Upper lobe of left lung (tissue), 6 donors: ENCODE measurements at places on chromosomes 1 and 21. TPM values are rescaled to one million over a fixed set of nuclear protein-coding genes. Genes with fewer than 3 reads are reported as not detected.
A peak's percentile ranks its signal among the peaks of the same experiment; 100 is the strongest.

- no peaks in the 10 kb centered on the region for H3K27me3 ChIP-seq
- no peaks in the 10 kb centered on the region for H3K4me1 ChIP-seq
- no peak overlapping the region for H3K4me3 ChIP-seq
- H3K36me3 ChIP-seq, result no peaks in the 10 kb centered on the region
- no peak overlapping the region for H3K27ac ChIP-seq
These were observed 396.8 kb downstream of the FAM72C start for GRCh38 chr1:143574891-143575520.

DNA sequence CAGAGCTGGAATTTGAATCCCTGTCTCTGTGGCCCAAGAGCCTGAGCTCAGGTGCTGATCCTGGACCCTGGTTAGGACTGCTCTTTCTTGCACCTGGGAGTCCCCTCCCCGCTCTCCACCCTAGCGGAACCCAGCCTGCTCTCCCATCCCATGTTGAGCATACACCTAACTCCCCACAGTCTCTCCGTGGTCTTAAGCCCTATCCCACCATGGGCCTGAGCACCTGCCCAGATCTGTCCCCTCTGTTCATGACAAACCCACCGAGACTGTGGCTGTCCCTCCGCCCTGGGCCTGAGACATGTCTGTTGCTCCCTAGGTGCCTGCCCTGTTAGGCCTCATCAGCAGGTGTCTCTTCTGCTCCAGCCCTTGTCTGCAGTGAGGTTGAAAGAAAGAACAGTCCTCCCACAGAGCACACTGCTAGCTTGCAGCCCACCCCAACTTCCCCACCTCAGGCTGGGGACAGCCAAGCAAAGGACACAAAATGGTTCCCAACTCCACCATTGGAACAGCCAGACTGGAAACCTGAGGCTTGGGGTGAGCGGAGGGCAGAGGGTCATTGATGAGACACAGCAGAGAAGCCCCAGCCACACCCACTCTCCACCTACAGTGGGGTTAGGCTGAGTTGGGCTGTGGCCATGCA is 118.5 kb downstream of the MATN1 start:
- no peak overlapping the region for H3K27ac ChIP-seq
- no peaks in the 10 kb centered on the region for H3K4me1 ChIP-seq
- H3K36me3 ChIP-seq, result no peaks in the 10 kb centered on the region

GRCh38 chr1:157137408-157138219 is 581 bp downstream of the ETV3 start:
- peak overlapping the region; percentile 99 for H3K4me3 ChIP-seq
- peaks cover 22% of the 10 kb centered on the region for H3K36me3 ChIP-seq
- H3K4me1 ChIP-seq, result peaks cover 28% of the 10 kb centered on the region
- peak overlapping the region; percentile 98 for H3K27ac ChIP-seq

- no peaks in the 10 kb centered on the region for H3K27me3 ChIP-seq
- H3K36me3 ChIP-seq, result no peaks in the 10 kb centered on the region
- DNase-seq, result no peak
- H3K27ac ChIP-seq, result no peak overlapping the region
- no peak overlapping the region for H3K4me3 ChIP-seq
These were observed 50.6 kb upstream of the ANGPTL1 start for GRCh38 chr1:178921499-178921898.

DNA sequence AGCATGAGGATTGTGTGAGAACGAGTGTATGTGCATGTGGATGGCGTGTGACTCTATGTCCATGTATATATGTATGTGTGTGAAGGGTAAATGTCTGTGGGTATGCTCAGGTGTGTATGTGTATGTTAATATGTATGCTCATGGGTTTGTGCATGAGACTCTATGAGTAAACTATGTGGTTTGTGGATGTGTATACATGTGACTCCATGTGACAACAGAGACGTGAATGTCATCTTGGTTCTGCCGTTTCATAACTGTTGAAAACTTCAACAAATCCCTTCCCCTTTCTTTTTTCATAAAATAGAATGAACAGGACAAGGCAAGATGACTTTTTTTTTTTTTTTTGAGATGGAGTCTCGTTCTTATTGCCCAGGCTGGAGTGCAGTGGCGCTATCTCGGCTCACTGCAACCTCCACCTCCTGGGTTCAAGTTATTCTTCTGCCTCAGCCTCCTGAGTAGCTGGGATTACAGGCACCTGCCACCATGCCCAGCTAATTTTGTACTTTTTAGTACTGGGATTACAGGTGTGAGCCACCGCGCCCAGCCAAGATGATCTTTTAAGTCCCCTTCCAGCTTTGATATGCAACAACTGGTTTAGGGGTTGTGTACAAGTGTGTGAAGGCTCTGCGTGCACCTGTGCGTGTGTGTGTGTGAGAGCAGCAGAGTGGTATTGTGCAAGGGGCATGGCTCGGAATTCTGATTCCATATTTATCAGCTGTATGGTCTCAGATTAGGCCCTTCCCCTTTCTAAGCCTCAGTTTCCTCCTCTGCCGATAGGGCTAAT is 106.3 kb downstream of the EBNA1BP2 start:
- H3K4me1 ChIP-seq, result peaks cover 8% of the 10 kb centered on the region
- H3K27me3 ChIP-seq, result peaks cover 8% of the 10 kb centered on the region
- H3K36me3 ChIP-seq, result no peaks in the 10 kb centered on the region
- no peak for DNase-seq
- no peak overlapping the region for H3K27ac ChIP-seq
- H3K4me3 ChIP-seq, result no peak overlapping the region

- no peak overlapping the region for H3K27ac ChIP-seq
- no peak overlapping the region for H3K4me3 ChIP-seq
- no peak for DNase-seq
- H3K36me3 ChIP-seq, result no peaks in the 10 kb centered on the region
- no peaks in the 10 kb centered on the region for H3K4me1 ChIP-seq
- no peaks in the 10 kb centered on the region for H3K27me3 ChIP-seq
These were observed 46.2 kb downstream of the ZNF648 start for GRCh38 chr1:182015360-182015759.

GRCh38 chr21:29640080-29640508 is 299.7 kb downstream of the GRIK1 start:
- no peaks in the 10 kb centered on the region for H3K4me1 ChIP-seq
- DNase-seq, result no peak
- H3K4me3 ChIP-seq, result no peak overlapping the region
- H3K27me3 ChIP-seq, result no peaks in the 10 kb centered on the region

- peaks cover 34% of the 10 kb centered on the region for H3K36me3 ChIP-seq
- H3K27me3 ChIP-seq, result no peaks in the 10 kb centered on the region
- DNase-seq, result no peak
- no peak overlapping the region for H3K4me3 ChIP-seq
- peaks cover 24% of the 10 kb centered on the region for H3K4me1 ChIP-seq
- peak overlapping the region; percentile 61 for H3K27ac ChIP-seq
These were observed 10.3 kb upstream of the COL8A2 start for GRCh38 chr1:36135330-36135667.

GRCh38 chr1:91537281-91537986 is 36.8 kb downstream of the CDC7 start:
- H3K27me3 ChIP-seq, result no peaks in the 10 kb centered on the region
- no peak overlapping the region for H3K4me3 ChIP-seq
- no peaks in the 10 kb centered on the region for H3K36me3 ChIP-seq
- H3K4me1 ChIP-seq, result peaks cover 13% of the 10 kb centered on the region

DNA sequence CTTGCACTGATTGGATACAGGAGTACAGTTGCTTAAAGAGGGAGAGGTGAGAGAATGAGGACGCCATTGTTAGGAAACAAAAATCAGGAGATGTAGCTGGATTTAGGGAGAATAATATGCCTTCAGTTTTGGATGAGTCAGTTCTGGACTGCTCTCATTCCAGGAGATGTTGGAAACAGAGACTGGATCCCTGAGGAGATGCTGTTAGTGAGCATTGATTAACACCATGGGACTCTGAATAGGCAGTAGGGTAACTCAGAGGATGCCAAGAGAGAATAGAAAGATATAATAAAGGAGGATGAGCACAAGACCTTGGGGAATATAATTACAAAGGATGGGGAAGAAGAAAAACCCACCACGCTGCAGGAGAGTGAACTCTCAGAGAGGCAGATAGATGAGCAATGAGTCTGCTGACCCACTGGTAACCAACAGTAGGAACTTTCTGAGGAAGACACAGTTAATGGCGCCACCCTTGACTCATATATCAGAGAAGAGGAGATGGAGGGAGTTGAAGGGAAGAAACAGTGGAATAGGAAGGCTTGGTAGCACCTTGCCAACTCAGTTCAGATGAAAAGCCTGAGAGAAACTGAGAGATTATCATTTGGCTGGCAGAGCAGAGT is 10.5 kb downstream of the KCNJ15 start:
- H3K36me3 ChIP-seq, result no peaks in the 10 kb centered on the region
- no peak overlapping the region for H3K4me3 ChIP-seq
- H3K4me1 ChIP-seq, result peaks cover 35% of the 10 kb centered on the region

GRCh38 chr1:151485685-151486255 is 25.4 kb upstream of the CGN start:
- H3K27me3 ChIP-seq, result no peaks in the 10 kb centered on the region
- no peak overlapping the region for H3K27ac ChIP-seq
- no peak overlapping the region for H3K4me3 ChIP-seq
- DNase-seq, result no peak
- no peaks in the 10 kb centered on the region for H3K36me3 ChIP-seq

PRAMEF18 gene
- not detected for total RNA-seq

LCE3E gene
- total RNA-seq, result not detected

OXCT2 gene
- total RNA-seq, result 2.8 TPM

TRIM46 gene
- total RNA-seq, result not detected
